Amygdala (tissue), 56 donors: ENCODE measurements at places on chromosomes 7 and 10.

GRCh38 chr10:94403380-94404213 lies 1.3 kb downstream of the TBC1D12 start:
- DNase-seq = no peak

DNA sequence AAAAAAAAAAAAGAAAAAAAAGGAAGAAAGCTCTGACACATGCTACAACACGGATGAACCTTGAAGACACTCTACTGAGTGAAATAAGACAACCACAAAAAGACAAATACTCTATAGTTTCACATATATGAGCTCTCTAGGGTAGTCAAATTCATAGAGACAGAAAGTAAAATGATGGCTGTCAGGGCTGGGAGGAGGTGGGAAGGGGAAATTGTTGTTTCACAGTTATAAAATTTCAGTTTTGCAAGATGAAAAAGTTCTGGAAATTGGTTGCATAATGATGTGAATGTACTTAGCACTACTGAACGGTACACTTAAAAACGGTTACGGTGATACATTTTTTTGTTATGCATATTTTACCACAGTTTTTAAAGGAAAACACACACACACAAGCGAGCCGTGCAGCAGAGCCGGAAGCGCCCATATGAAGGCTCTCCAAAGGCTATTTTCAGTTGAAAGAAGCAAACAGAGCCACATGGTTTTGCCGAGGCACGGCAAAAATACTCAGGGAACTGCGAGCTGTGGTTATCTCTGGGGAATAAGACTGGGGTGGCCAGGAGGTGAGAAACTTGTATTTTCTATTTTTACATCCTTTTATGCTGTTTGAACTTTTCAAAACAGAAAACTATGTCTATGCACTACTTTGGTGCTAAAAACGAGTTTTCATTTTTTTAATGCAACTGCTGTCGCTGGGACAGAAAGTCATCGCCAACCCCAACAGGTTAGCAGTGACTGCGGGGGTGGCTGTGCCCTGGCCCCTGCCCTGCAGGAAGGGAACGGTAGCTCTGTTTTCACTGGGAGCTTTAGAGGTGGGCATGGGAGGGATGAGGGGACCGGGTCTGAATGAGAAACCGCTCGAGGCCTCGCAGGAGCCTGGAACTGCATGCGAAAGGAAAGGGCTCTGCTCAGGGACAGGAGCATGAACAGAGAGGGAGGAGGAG lies 132.9 kb downstream of the OAT start:
- DNase-seq = no peak

GRCh38 chr10:116461680-116462079 lies 34.0 kb downstream of the PNLIPRP3 start:
- no peak for DNase-seq

DNA sequence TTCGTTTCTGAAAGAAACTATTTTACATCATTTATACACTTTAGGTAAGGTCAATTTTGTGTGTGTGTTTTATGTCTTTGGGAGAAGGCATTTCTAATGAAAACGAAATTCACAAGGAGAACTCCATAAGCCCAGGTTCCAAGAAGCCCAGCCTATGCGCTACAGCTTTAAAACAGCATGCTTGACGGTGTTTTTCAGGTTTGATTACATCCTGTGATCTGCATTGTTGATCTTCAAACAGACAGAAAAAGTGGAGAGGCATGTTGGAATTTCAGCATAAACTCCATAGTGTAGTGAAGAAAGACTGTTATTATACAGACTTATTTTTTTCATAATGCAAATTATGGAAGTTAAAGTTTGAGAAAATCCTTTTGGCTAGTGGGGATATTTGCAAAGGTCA lies 187.6 kb downstream of the TEX36 start:
- no peak for DNase-seq

GRCh38 chr10:102769375-102770107 lies 25.8 kb downstream of the WBP1L start:
- DNase-seq = no peak

GRCh38 chr7:4270941-4271715 lies 411.0 kb upstream of the FOXK1 start:
- DNase-seq = no peak

GRCh38 chr7:45506059-45506458 lies 68.1 kb upstream of the ADCY1 start:
- DNase-seq = no peak

GRCh38 chr7:155594163-155594732 lies 47.9 kb upstream of the CNPY1 start:
- DNase-seq = no peak

GRCh38 chr7:132750096-132750495 lies 173.8 kb upstream of the PLXNA4 start:
- DNase-seq = peak; percentile 23

DNA sequence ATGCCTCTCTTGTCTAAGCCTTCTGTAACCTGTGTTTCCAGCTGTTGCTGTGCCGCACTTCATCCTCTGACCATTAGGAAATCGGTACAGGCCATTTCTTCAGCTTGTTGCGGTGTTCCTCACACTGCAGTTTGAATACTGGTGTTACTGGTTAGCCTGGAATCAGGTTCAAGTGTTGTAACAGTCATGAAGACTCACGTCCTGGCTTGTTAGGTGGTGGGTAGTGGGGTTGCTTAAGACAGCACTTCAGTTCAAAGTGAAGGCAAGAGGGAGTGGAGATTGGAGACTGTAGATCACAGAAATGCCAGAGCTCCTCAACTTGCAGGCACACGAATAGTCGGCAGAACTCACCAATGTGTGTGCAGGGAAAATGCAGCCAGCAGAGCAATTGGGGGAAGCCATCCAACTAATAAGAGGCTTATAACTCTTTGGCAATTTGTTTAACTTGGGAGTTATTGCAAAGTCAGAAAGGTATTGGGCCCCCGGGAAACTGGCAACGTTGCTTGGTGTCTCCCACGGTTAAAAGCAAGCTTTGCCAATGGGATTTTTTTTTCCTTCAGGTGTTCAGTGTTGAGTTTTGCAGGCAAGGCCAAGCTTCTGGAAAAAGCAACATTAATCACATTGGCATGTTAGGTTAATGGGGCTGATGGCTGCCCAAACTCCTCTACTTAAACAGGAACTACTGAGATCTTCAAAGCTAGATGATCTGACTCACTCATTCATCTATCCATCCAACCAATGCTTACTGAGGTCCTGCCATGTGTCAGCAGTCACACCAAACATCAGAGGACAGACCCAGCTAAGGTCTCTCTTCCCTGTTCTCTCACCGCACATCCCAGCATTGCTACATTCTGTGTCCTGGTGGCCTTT lies 380.9 kb downstream of the GATA3 start:
- DNase-seq = no peak

DNA sequence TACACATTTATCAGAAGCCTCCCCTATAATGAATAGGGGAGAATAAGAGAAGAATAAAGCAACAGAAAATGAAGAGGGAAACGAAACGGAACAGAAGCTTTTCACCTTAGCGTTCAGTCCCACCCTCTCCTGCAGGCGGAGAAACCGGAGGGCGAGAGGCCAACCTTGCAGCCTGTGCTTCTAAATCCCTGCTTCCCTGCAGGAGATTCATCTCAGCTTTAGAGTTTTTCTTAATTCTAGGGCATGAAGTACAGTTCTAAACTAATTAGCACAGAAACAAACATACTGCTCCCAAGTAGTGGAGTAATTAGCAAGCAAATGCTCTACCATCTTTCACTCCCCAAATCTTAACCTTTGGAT lies 107.2 kb downstream of the CUBN start:
- DNase-seq = no peak
